ENCODE measurements at places on chromosomes 2 and 18. TPM values are rescaled to one million over a fixed set of nuclear protein-coding genes. Genes with fewer than 3 reads are reported as not detected.

DNA sequence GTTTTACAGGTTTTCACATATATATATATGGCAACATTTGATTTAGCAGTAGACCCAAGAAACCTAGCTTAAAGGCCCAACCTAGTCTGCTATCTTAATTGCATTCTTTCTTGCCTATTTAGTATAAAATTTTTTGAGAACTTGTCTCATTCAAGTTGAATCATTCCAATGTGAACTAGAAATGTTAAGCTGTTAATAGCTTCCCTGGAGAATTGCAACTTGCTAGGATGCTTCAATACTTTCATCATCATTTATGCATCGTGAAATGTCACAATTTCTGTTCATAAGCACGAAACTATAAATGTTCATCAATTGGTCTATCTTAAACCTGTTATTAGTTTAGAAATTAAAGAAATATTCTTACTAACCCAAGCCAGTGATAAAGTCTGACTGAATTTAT is 217.6 kb downstream of the BABAM2 start:
- no peak for DNase-seq

DNA sequence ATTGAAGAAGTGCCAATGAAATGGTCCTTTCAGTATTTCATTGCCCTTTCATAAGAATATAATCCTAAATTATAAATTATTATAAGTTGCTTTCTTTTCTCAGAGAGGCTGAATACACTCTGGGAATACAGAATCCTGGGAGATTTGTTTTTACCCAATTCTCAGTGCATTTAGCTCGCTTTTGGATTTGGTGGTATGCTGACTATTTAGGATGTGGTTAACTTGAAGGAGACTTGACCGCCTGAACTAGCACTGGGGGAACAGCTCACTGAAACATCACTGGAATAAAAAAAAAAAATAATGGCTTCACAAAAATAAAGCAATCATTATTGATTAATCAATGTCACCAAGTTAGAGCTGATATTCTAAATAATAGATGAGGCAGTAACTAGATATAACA is 10.2 kb downstream of the TNFAIP6 start:
- DNase-seq = no peak

DNA sequence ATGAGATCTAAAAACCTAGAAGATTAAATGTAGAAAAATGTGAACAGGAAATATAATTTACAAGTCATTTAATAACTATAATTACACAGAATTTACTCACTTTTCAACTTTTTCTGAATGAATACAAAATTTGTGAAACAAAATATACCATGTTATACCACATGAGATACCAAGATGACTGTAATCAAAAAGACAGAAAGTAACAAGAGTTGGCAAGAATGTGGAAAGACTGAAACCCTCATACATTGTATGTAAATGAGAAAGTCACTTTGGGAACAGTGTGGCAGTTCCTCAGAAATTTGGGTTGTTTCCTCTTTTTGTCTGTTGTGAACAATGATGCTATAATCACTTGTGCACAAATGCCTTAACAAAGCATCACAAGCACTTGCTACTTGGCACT is 145.4 kb upstream of the ZNF804A start:
- no peak for DNase-seq

- no peak for DNase-seq
Observed at GRCh38 chr2:127768775-127769479, 42.0 kb downstream of the WDR33 start.

The EFHD1 gene
- total RNA-seq = 20.8 TPM

- DNase-seq = no peak
Observed at GRCh38 chr18:58057291-58057965, 13.4 kb downstream of the NEDD4L start.

GRCh38 chr2:162072181-162072702 is 1.8 kb downstream of the DPP4 start:
- DNase-seq = no peak

- DNase-seq = no peak
Observed at GRCh38 chr18:3728704-3729437, 278.9 kb downstream of the TGIF1 start.

The ATL2 gene
- 32.3 TPM for total RNA-seq

DNA sequence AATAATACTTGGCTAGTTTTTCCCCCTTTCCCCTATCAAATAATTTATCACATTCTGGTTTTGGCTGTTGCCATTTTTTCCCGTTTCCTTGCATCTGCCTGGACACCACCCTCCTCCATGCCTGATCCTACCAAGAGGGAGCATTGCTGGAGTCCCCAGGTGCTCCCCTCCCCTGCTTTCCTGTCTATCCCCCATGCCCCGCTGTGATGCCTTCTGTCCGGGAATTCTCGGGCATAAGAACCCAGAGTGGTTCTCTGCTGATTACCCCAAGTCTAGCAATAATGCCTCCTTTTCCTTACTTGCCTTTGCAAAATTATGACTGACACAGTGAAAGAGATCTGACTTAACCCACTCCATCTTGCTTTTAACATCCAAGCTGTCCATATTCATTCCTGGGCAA is 248.0 kb upstream of the PXDN start:
- no peak for DNase-seq

The POTEI gene
- not detected for total RNA-seq

GRCh38 chr18:63155910-63156773 is 163.4 kb downstream of the BCL2 start:
- no peak for DNase-seq

DNA sequence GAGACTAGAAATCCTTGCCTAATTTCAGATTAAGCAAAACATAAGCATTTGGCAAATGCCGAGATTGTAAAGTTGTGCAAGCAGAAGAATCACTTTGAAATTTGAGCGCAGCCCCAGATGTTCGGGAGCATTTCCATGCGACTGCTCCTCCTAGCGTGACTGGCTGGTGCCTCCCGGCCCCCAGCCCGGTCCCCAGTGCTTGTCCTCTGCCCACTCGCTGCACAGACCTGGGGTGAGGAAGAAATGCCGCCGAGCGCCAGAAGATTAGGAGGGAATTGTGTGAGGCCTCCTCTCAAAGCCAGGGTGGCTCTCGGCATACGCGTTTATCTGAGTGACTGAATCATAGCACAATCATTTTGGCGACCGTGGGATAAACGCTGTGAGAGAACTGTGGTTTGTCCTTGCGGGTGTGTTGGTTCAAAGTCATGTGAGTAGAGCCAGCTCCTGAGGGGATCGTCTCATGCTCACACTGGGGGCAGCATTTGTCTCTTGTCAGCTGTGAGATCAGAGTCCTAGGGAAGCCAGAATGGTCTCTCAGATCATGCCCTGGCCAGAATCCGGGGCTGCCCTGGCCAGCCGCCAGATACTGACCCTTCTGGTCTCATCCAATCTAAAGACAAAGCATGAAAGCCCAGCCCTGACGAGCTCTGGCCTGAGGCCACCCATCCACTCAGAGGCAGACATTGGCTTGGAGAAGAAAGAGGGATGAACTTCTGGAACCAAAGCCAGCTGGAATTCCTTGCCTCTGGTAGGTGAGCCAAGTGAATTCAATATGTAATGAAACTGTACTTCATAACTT is 189.3 kb downstream of the SH3RF3 start:
- DNase-seq = peak; percentile 85

DNA sequence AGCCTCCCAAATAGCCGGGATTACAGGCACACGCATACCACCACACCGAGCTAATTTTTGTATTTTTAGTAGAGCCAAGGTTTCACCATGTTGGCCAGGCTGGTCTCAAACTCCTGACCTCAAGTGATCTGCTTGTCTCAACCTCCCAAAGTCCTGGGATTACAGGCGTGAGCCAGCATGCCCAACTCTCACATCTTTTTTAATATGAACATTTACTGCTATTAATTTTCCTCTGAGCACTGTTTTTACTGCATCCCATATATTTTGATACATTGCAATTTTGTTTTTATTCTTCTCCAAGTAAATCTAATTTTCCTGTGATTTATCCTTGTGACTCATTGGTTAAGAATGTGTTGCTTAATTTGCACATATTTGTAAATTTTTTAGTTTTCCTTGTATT is 9.5 kb upstream of the TANK start:
- DNase-seq = no peak

DNA sequence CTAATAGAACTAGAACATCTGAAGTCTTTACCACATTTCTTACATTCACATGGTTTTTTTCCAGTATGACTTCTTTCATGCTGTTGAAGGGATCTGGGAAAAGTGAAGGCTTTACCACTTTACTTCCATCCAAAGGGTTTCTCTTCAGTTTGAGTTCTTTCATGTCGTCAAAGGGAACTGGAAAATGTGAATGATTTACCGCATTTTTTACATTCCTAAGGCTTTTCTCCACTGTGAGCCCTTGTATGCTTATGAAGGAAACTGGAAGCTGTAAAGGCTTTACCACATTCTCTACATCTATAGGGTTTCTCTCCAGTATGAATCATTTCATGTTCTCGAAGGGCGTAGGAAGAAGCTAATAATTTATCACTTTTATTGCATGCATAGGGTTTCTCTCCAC is 46.7 kb downstream of the NBEAL1 start:
- no peak for DNase-seq

DNA sequence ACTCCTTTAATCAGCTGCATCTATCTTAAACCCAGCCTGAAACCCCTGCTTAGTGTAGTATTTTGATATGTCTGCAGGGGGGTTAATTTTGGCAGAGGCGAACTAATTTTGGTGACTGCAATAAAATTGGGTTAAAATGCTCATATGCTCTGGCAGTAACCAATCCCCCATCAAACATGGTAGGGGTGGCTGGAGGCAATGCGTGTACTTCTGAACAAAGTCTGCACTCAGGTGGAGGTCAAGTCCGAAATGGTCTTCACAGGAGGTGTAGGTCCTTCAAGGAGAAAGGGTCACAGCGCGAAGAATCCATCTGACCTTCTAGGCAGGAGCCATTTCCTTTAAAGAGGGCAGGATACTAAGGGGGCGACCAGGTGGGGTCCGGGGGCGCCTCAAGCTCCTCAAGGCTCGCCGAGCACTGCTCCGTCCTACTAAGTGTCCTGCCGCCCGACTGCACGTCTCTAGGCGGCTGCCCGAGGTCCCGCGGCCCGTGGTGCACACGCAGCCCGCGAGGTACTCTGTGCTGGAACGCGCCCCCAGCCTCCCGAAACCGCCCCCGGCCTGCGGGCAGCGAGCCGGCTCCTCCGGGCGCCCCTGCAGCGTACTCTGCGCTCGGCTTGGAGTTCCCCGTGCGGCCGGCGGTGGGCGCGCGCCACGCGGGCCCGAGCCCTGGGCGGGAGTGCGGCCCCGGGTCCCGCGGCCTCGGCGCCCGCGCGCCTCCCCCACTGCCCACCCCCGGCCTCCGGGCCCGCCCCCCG is 1.7 kb upstream of the LDLRAD4 start:
- peak; percentile 67 for DNase-seq

GRCh38 chr18:22999212-22999611 is 66.1 kb downstream of the RBBP8 start:
- no peak for DNase-seq

The PKDCC gene
- total RNA-seq = 43.5 TPM

The ABCG8 gene
- 1.4 TPM for total RNA-seq
